Prostate gland (tissue), 2 donors: ENCODE measurements at places on chromosomes 2 and 18. TPM values are rescaled to one million over a fixed set of nuclear protein-coding genes. Genes with fewer than 3 reads are reported as not detected.

DNA sequence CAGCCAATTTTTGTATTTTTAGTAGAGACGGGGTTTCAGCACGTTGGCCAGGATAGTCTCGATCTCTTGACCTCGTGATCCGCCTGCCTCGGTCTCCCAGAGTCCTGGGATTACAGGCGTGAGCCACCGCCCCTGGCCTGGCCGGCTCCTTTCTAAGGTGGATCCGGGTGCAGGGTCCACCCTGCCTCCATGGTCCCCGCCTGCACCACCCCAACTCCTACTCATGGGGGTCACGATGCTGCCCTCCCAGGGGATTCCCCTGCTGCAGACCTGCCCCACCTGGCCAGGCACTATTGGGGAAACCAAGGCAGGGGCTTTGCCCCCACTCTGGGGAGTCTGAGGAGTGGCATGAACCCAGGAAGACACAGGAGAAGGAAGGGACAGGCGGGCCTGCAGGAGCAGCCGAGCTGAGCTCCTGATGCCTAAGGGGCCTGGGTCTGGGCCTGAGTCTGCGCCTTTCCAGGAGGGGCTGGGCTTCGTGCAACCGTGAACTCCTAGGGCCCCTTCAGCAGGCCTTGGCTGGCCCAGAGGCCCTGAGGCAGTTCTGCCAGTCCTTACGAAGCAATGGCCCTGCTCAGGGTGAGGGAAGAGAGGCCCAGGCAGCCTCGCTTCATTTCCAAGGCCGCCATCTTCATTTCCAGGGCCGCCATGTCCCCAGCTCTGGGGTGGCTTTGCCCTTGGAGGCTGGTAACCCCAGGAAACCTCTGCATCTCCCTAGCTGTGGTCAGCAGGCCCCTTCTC is 67.2 kb upstream of the SMAD7 start:
- no peak for DNase-seq

DNA sequence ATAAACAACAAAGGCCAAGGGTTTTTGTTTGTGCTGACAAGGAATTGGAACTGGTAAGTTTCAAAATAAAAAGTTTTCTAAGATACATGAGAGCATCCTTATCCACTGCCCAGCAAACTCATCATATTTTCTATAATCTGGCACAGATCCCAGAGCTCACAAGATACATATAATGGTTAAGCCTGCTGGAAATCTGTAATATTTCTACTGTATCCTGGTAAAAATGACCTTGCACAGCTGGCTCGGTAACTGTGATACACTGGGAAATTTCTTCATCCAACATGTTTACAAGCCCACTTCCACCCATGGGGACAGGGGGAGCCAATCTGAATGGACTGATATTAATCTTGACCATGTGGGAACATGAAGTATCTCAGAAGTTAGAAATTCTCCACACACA is 425.4 kb upstream of the MMADHC start:
- no peak for DNase-seq

DNA sequence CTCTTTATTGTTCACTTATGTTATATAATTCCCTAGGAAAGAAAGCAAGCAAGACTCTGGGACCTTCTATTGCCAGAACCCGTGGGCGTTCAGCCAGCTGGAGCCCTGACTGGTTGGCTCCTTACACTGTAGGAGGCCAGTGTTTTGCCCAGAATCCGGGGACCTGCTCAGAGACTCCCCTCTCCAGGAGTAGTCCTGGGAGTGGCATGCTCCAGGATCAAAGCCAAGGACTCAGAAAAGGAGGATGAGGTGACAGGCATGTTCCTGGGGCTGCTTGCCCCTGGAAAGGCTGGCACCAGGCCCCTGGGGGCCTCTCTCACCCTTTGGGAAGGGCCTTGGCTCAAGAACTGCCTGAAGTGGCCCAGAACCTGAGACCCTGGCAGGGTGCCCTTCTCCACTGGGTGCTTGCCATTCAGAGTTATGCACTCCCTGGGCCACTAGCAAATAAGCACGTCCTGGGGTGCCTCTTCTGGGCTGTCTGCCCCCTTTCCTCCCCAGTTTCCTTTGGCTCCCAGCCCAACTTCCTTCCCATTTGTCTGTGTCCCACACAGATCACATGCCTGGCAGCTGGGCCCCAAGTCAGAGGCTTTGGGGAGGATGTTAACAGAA is 19.6 kb upstream of the KIF3C start:
- DNase-seq = peak; percentile 79

GRCh38 chr2:51667679-51668078 is 635.7 kb upstream of the NRXN1 start:
- DNase-seq = no peak

DNA sequence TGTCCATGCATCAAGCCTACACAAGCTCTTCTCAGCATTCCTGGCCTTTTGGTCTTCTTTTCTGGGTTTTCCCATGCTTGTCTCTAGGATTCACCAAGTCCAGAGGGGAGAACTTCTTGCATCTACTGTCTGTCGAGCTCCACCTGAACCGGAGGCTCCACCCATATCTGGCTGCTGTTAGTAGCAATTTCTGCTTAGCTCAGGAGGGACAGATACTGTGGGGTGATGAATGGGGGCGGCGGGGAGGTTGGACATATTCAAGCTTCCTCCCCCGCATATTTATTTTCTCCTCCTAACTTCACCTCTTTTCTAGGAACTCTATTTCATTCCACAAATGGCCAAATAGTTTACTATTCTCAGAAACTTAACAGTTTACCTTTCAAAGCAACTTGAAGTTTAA is 163.5 kb downstream of the PTH2R start:
- DNase-seq = no peak

DNA sequence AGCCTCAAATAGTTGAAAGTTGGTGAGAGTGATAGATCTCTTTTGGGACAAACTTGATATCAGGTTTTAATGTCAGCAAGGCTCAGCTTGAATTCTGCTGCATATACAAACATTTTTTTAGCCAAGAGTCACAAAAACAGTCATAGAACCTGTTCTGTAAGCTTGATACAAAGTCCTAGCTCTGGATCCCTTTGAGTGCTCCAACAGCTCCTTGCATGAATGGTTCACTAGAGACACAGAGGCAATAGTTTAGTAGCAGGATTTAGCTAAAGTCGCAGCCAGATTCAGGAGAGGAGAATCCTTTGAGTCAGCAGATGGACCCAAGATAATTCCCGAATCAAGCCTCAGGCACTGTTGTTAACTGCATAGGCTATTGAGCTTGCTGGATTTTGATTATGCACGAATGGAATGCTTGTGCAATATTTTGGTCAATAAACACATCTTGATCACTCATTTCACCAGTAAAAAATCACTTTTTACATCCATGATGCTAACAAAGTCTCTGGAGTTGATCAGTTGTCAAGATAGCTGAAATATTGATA is 148.6 kb downstream of the KLHL14 start:
- DNase-seq = no peak

DNA sequence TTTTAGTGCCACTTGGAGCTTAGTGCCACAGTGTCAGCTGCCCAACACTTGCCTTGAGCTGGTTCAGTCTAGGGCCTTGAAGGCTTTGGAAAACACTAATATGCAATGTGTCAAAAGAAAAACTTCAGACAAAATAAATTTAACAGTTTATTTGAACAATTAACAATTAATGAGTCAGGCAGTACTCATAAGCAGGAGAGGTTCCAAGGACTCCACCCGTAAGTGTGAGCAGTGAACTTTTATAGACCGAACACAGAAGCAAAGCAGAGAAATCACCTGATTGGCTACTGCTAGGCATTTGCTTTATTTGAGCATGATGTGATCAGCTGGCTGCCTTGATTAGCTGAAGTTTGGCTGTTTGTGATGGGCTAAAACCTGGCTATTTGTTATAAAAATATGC is 49.5 kb upstream of the TBC1D8 start:
- DNase-seq = peak; percentile 11

DNA sequence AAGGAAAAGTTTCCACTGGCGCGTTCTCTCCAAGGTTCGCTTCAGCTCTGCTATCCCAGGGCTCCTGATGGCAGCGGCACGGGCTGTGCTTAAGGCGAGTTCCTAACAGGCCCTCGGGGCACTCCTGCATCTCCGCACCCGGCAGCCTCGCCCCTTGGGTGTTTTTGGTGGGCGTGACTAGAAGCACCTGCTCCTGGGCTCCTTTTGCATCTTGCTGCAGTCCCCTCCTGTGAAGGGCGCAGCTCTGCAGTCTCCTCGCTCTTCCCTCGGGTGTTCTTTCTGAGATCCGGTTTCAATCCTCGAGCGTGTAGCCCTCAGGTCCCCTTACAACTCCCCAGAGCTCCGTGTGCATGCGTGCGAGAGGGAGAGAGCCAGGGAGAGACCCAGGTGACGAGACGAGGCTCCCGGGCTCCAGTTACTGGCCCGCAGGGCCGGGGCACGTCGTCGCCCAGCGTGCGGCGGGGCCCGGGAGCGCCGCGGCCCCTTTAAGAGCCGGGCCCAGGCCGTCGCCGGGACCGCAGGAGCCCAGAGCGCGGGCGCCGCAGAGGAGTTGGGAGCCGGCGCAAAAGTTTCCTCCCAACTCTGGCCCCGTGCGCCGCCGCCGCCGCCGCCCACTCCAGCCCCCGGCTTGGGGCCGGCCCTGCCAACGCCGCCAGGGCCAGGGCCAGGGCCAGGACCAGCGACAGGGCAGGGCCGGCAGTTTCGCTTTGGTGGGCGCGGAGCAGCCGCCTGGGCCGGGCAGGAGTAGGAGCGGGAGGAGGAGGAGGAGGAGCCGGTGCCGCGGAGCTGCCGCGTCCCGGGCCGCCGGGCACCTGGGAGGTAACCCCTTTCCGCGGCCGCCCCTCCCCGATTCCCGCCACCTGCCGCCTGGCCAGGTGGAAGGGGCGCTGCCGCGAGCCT is at the start of gene PARD3B:
PARD3B (plus strand) TSS at position 515 of the 900 bp plus-strand sequence. CDS start 525 bp downstream, outside the sequence.
- DNase-seq = peak; percentile 45

GRCh38 chr2:149221898-149222297 is 108.5 kb upstream of the LYPD6 start:
- no peak for DNase-seq

- DNase-seq = no peak
Observed at GRCh38 chr2:97948926-97949325, 46.8 kb downstream of the TMEM131 start.

DNA sequence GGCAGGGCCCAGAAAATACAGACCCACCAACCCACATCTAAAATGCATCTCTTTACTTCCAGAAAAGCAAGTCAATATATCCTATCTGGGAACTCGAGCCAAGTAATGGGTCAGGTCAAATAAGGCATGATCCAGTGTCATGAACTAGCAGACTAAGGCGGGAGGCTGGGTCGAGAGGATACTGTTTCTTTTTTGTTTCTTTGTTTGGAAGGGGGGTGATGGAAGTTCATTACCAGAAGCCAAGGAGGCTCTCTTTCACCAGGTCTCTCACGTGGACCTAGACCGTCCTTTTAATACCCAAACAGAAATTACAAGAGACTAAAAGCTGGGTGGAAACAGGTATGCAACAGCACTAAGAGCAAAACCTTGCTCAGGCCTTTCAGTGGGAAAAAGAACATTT is 108.3 kb downstream of the HDAC4 start:
- DNase-seq = no peak

- peak; percentile 43 for DNase-seq
Observed at GRCh38 chr2:43676322-43677050, at the start of gene C1GALT1C1L. C1GALT1C1L (minus strand) TSS chr2:43676429; CDS start chr2:43676322, 107 bp downstream.

DNA sequence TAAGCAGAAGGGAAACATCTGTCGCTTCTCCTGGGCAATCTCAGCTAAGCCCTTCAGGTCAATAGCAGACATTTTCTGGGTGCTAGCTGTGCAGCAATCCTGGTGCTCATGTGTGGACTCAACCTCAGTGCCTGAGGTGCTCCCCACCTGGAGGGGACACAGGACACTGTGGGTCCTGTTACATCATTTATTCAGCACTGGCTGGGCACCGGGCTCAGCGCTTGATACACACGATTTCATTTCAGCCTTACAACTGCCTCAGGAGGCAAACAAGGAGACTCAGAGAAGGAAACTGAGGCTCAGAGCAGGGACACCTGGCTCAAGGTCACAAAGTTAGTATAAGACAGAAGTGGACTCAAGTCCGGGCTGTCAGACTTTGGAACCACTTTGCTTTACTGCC is 46.7 kb downstream of the MARCO start:
- DNase-seq = no peak

DNA sequence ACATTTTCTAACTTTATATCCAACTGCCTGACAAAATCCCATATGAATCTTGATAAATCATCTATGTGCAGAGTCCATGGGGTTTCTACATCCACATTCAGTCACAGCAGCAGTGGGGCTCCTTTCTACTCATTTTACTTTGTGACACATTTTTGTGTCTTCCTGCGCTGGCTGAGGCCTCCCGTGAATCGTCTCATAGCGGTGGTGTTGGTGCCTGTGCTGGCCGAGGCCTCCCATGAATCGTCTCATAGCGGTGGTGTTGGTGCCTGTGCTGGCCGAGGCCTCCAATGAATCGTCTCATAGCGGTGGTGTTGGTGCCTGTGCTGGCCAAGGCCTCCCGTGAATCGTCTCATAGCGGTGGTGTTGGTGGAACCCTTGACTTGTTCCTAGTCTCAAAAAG is 17.0 kb downstream of the SNED1 start:
- peak; percentile 2 for DNase-seq

DNA sequence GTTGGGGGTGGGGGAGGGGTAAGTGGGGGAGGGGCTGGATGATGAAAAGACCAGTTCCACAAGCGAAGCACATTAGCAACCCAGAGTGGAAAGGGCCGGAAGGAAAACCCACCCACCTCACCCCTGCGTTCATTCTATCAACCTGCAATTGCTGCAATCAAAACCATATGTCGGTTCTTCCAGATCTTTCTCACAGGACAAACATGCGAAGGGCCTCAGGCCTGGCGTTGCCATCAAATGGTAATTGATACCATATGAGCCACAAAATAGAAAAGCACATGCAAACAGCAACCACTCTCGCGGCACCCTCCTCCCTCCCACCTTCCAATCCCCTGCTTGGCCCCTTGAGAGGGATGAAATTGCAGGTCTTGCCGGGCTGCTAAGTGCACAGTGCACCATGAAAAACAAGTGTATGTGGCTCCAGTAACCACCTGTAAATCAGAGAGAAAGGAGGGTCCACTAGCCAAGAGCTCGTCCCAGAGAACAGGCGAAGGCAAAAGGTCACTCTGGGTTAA is 287.5 kb downstream of the TCF4 start:
- DNase-seq = no peak

The PID1 gene
- 14.0 TPM for total RNA-seq

The TM4SF20 gene
- not detected for total RNA-seq

The ABCG5 gene
- total RNA-seq = not detected

The REG3A gene
- not detected for total RNA-seq

The KCNG2 gene
- 3.7 TPM for total RNA-seq

The NT5DC4 gene
- total RNA-seq = not detected

The SETBP1 gene
- 45.1 TPM for total RNA-seq

The CMPK2 gene
- 13.4 TPM for total RNA-seq
